ENCODE measurements at places on chromosomes 1 and 21. TPM values are rescaled to one million over a fixed set of nuclear protein-coding genes. Genes with fewer than 3 reads are reported as not detected.

Gene SLC35A3
- 38.3 TPM for total RNA-seq

Gene USP48
- 80.8 TPM for total RNA-seq

Gene OTUD3
- 8.2 TPM for total RNA-seq

Gene NUF2
- total RNA-seq = not detected

DNA sequence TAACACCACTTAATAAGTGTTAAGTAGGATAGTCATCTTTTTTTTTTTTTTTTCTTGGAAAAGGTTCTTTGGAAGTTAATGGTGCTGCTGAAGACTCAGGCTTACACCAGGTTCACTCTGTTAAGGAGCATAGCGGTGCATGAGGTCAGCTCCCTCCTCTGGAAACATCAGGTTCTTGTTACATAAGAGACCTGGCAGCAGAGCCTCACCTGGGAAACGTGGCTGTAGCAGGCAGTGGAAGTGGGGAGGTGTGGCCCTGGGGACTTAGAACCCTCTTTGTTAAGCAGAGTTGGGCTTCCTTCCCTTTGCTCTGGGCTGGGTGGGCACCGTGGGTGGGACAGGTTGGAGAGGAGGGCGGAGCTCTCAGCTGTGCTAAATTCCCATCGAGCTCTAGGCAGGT lies 104.1 kb downstream of the CNIH3 start:
- no peak for DNase-seq

DNA sequence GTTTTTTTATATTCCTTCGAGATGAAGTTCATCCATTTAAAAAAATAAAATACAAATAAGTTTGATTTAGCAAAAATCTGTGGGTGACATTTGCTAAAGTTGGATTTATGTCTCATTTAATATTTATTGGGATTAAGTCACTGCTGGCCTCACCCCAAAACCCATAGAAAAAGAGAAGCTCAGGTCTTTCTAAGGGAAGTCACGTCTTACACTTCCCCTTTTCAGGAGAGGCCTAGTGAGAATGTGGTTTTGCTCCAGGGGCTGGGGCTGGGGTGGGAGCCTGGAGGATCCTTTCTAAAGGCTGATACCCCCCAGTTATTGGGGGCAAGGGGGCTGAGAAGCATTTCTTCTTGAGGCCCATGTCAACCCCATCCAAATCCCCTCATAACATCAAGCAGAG lies 300.3 kb downstream of the DSCAM start:
- no peak for DNase-seq

DNA sequence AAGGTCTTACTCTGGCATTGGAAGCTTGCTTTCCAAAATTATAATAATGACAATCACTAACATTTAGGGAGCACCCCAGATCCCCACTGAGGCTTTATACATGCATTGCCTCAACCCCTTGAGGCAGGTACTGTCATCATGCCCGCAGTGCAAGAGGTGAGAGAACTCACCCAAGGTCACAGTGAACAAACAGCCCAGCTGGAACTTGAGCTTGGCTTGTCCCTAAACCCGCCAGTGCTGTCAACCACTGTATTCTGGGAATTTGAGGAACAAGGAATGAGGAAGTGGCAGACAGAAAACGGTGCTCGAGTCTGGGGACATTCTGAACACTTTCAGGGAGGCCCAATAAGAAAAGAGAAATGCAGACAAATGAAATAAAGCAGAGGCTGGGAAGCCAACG lies 34.6 kb upstream of the TLR5 start:
- no peak for DNase-seq

DNA sequence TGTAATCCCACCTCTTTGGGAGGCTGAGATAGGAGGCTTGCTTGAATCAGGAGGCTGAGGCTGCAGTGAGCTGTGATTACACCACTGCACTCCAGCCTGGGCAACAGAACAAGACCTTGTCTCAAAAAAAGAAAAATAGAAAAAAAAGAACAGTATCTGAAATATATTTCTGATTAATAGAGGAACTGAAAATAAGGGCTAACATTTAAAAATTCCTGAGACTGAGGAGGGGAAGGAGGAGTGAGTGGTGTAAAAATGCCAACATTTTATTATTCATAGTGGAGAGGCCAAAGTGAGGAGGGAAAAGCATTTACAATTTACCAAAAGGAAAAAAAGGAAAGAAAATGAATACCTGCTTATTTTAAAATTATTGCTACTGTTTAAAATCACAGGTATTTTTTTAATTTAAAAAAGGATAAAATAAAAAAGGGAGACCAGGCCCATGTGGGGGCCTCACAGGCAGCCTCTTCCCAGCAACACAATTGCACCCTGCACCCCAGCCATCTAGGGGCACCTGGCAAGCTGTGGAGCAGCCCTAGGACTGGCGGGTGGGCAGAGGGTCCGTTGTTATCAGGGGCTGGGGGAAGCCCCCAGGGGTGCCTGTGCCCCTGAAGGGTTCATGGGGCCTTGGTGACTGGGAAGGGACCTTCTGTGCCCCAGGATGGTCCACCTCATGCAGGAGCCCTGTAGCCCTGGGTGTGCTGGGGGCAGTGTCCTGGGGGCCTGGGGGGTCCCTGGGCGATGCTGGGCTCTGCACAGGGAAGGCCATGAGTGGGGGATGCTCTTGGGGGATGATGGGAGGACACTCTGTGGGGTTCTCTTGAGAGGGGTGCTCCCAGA lies 34.8 kb upstream of the ADARB1 start:
- DNase-seq = no peak
